Osteoblast (primary cell): ENCODE measurements at places on chromosomes 5 and 9.

GRCh38 chr5:68015381-68016302, 199.9 kb upstream of the PIK3R1 start:
- no peak for DNase-seq

- DNase-seq, result no peak
Measured at GRCh38 chr9:108857572-108857971, 1.8 kb upstream of the ACTL7B start.

- peak; percentile 43 for DNase-seq
Measured at GRCh38 chr5:761854-762710, 22.4 kb downstream of the ZDHHC11B start.

DNA sequence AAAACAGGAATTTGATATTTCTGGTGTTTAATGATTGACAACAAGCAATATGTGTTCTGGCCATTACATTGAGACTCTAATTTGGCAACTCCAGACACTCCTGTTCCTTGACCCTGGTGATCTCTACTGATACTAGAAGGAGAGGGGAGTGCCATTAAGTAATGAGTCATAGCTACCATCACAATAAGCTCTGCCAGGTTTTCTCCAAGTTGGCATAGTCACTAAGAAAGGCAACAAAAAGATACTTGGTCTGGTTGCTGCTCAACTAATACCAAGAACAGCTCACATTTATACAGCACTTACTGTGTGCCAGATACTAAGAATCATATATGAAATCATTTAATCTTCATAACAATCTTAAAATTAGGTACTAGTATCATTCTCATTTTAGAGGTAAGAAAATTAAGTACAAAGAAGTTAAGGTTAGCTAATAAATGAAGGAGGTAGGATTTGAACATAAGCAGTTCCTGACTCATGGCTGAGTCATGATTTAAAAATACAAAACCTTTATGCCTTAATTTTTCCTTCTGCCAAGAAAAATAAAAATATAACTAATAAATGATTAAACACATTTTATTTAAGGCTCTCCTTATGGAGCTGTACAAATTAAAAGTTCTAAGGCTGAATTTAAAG, 19.9 kb upstream of the PRXL2C start:
- DNase-seq, result no peak

DNA sequence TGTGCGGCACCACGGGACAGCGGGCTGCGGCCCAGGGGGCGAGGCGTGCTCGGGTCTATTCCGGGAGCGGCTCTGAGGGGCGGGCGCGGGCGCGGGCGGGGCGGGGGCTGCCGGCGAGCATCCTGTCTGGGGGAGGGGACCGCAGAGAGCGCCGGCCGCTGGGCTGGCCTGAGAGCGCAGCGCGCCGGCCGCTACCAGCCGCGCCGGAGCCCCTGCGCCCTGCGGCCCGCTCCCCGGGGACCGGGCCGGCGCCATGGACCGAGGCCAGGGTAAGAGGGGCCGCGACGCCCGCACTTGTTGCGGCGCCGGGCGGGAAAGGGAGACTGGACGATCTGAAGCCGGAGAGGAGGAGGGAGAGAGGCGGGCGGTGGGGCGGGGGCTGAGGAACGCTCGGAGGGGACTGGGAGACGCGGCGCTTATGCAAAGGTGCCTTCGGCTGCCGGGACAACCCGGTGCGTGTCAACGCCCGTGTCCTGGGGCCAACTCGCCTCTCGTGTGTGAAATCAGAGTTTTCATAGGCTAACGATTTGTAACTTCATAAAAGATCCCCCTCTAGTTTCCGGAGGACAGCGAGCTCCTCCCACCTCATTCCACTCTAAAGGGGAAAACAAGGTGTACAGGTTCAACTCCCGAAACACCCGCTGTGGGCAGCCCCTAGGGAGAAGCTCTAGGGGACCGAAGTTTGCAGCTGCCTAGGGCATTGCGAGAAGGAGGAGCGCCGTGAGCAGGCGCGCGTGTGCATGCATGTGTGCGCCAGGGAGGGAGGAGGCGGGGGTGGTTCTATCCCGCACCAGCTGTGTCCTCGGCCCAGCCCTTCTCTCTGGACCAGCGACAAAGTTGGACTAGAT, at the start of gene AFAP1L1:
AFAP1L1 (plus strand) TSS at position 144 of the 848 bp plus-strand sequence; CDS start at position 254, 110 bp downstream.
- DNase-seq, result peak; percentile 94
